ENCODE measurements at places on chromosomes 2 and 18. TPM values are rescaled to one million over a fixed set of nuclear protein-coding genes. Genes with fewer than 3 reads are reported as not detected.

IL1A gene
- total RNA-seq, result 0.11 TPM

OR6B2 gene
- total RNA-seq, result not detected

CDKL4 gene
- total RNA-seq, result not detected

ACMSD gene
- total RNA-seq, result not detected

DNA sequence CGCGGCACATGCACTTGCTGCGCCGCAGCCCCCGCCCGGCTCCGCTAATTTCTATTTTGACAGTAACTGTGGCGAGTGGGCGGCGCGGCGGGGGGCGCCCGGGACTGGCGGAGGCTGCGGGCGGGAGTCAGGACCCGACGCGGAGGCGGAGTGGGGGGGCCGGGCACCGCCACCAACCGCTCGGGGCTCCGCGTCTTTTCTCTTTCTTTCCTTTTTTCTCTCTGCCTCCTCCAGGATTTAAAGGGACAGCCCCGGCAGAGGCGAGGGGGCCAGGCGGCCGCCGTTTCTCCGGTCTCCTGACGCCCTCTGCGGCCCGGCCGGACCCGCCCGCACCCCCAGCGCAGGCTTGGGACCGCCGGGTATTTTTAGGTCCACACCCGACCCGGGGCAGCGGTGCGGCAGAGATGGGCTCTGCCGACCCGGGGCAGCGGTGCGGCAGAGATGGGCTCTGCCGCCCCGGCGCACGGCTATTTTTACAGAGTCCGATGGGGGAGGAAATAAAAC lies 460 bp upstream of the ZBTB7C start:
- H3K36me3 ChIP-seq, result no peaks in the 10 kb centered on the region
- H3K4me1 ChIP-seq, result 0 out of 2 replicates have a peak, but pooled peaks cover 7% of the 10 kb centered on the region
- DNase-seq, result no peak
- peak overlapping the region; percentile 67 for H3K4me3 ChIP-seq
- peaks cover 15% of the 10 kb centered on the region for H3K27me3 ChIP-seq
- H3K27ac ChIP-seq, result no peak overlapping the region

DNA sequence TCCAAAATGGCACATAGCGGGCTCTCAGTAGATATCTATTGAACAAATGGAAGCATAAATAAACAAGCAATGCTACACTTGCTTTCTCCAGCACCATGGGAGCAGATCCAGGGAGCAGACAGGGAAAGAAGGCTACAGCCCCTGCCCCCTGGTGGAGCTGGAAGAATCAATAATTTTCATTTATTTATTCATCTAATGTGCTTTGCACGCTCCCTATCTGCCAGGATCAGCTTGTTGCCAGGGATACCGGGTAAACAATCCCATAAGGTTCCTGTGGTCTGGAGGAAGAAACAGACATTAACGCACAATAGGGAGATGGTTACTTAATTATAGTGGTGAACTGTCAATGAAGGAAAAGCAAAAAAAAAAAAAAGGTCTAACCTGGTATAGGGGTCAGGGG lies 40.1 kb upstream of the CLASP1 start:
- no peak overlapping the region for H3K4me3 ChIP-seq
- H3K36me3 ChIP-seq, result no peaks in the 10 kb centered on the region
- no peaks in the 10 kb centered on the region for H3K27me3 ChIP-seq
- no peak overlapping the region for H3K27ac ChIP-seq

- peak overlapping the region; percentile 60 for H3K4me3 ChIP-seq
- H3K27ac ChIP-seq, result peak overlapping the region; percentile 91
- DNase-seq, result peak; percentile 99
- peaks cover 24% of the 10 kb centered on the region for H3K4me1 ChIP-seq
- no peaks in the 10 kb centered on the region for H3K27me3 ChIP-seq
These were observed 97.2 kb upstream of the ZCCHC2 start for GRCh38 chr18:62425465-62426190.

- no peaks in the 10 kb centered on the region for H3K36me3 ChIP-seq
- no peak overlapping the region for H3K4me3 ChIP-seq
- DNase-seq, result no peak
- H3K4me1 ChIP-seq, result no peaks in the 10 kb centered on the region
- H3K27me3 ChIP-seq, result no peaks in the 10 kb centered on the region
These were observed 157.4 kb downstream of the ASXL3 start for GRCh38 chr18:33735428-33735827.

DNA sequence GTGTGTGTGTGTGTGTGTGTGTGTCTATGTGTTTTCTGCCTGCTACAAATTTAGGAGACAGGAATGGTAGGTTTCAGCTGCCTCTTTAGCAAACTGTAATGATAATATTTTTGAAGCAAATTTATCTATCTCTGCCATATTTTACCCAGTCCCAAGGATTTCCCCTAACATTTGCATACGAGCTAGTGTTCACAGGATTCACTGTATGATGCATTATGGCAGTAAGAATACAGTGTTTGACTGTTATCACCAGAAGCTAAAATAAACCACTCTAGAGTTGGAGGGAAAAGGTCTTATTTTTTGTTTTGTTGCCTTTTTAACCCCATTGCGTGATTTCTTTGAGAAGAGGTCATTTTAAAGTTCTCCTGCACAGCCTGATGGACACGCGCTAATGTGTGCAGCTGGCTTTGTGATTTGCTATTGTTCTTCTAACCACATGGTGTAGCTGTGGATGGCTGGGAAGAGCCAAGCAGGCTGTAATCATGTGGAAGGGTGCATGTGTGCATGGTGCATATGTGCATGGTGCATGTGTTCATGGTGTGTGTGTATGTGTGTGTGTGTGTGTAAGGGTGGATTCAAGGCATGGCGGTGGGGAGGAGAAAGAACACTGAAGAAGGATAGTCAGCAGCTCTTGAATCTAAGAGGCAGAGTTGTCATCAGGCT lies 62.4 kb downstream of the PLB1 start:
- no peak overlapping the region for H3K4me3 ChIP-seq
- H3K27ac ChIP-seq, result no peak overlapping the region
- no peaks in the 10 kb centered on the region for H3K36me3 ChIP-seq
- no peaks in the 10 kb centered on the region for H3K4me1 ChIP-seq

DNA sequence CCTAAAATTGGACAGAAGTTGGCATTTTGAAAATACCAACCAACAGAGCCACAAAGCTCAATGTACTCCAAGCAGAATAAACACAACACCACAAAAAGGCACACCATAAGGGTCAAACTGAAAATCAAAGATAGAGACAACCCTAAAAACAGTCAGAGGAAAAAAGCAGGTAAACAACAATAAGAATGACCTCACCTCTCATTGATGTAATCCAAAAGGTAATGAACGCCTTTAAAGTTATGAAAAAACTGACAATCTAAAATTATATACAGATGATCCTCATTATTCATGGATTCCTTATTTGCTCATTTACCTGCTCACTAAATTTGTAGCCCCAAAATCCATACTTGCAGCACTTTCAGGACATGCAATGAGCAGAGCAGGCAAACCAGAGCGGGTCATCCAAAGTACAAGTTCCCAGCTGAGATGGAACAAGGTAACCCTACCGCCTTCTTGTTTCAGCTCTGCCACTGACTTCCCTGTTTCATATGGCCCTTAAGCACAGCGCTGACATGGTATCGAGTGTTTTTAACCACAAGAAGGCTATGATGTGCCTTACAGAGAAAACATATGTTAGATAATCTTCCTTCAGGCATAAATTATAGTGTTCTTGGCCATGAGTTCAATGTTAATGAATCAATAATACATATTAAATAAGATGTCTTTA lies 17.0 kb downstream of the RTN4 start:
- no peak for DNase-seq
- no peak overlapping the region for H3K4me3 ChIP-seq
- no peaks in the 10 kb centered on the region for H3K36me3 ChIP-seq
- H3K27me3 ChIP-seq, result no peaks in the 10 kb centered on the region

DNA sequence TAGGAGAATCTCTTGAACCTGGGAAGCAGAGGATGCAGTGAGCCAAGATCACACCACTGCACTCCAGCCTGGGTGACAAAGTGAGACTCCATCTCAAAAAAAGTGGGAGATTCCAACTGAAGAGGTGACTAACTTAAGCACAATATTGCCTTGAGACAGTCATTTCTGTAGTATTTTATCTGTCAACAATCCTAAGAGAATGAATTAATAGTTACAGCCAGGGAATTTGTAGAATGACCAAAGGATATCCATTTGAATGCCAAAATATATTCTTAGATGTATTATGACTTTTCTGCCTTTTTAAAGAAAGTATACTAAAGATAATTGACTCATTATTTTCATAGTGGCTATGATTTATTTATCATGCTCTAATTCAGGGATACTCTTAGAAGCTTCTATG lies 40.7 kb upstream of the CCDC150 start:
- H3K36me3 ChIP-seq, result no peaks in the 10 kb centered on the region
- H3K4me1 ChIP-seq, result peaks cover 17% of the 10 kb centered on the region
- no peak overlapping the region for H3K4me3 ChIP-seq
- no peaks in the 10 kb centered on the region for H3K27me3 ChIP-seq
- H3K27ac ChIP-seq, result no peak overlapping the region

DNA sequence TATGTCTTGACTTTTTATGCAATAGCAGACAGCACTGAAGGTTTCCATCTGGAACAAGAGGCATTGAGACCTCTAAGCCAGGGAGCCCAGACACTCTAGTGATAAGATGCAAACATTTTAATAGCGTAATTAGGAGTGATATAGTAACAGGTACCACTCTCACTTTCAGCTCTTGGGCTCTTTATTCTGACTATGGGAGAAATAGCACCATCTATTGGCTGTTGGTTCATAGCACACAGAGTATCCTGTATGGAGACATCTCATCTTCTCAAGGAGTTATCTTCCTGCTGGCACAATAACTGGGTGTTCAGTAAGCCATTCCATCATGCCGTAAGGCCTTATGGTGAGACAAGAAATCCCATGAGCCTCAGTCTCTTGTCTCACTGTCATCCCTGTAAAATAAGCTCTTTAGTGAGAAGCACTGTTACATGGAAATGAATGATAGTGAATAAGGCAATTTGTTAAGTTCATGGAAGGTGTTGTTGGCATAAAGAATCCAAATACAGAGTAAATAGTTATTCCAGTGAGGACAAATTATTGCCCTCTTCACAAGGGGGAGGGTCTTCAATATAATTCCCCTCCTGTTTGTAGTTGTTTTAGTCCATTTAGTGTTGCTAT lies 48.3 kb downstream of the THUMPD2 start:
- DNase-seq, result peak; percentile 66
- no peaks in the 10 kb centered on the region for H3K27me3 ChIP-seq
- no peak overlapping the region for H3K4me3 ChIP-seq
- H3K27ac ChIP-seq, result no peak overlapping the region
- H3K36me3 ChIP-seq, result peaks cover 6% of the 10 kb centered on the region

GRCh38 chr2:189440644-189440946 lies 679 bp upstream of the WDR75 start:
- peak overlapping the region; percentile 86 for H3K4me3 ChIP-seq
- peaks cover 24% of the 10 kb centered on the region for H3K4me1 ChIP-seq
- peak overlapping the region; percentile 62 for H3K27ac ChIP-seq

DNA sequence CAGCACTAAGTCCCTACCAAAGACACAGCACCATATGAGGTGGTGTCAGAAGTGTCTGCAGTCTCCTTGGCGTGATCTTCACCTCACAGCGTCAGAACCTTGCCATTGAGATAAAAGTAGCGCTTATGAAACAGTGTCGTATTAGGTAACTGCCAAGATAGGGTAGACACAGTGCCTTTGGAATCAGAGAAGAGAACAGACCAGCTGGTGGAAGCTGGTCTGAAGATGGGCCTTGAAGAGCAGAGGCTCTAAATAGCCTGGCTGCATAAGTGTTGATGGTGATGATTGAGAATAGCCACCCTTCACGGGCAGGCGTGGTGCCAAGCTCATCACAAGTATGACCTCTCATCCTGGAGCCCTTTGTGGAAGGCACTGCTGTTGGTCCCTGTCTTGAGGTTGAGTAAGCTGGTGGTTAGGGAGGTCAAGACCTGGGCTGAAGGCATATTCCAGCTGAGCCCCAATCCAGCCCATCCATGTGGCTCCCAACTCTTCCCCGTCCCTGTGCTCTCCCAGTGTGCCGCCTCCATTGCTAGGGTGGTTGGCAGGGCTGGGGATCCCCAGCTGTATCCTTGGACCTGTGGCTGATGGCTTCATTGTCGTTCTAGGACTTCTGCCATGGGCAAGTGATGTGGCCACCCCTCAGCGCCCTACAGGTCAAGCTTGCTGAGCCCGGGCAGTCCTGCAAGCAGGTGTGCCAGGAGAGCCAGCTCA lies 187.4 kb downstream of the MGAT5 start:
- H3K27me3 ChIP-seq, result no peaks in the 10 kb centered on the region
- H3K36me3 ChIP-seq, result no peaks in the 10 kb centered on the region
- H3K4me1 ChIP-seq, result peaks cover 18% of the 10 kb centered on the region
- DNase-seq, result no peak
- H3K27ac ChIP-seq, result no peak overlapping the region

DNA sequence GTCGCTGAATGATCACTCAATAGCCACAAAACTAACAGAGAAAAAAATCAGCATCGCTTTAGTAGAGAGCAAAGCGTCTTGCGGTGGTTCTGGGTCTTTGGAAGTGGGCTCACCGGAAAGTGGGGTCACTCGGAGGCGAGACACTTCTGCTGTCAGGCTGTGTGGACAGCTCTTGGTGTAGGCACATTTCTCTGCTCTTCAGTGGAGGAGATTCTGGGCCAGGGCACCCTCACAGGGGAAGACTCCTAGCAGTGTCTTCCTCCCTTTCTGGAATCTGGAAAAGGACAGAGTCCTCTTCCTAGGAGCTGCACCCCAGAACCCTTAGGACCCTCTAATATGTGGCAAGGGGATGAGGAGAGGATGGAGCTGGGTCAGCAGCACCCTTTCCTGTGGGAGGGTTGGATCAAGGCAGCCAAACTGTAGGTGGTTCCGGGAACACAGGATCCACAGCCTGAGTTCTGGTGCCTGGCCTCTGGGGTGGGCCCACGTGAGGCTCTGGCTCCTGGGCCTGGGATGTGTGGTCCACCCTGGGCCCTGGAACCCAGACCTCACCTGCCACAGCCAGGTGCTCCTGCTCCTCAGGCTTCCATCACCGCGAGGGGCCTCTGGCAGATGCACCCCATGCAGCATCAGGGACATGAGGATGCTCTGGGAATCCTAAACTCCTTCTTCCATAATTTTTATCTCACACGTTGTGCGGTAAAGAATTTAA lies 25.1 kb downstream of the GPR35 start:
- DNase-seq, result no peak
- peaks cover 61% of the 10 kb centered on the region for H3K27me3 ChIP-seq
- no peaks in the 10 kb centered on the region for H3K4me1 ChIP-seq
- no peak overlapping the region for H3K27ac ChIP-seq

GRCh38 chr2:17864676-17865075 lies 13.8 kb upstream of the KCNS3 start:
- no peaks in the 10 kb centered on the region for H3K36me3 ChIP-seq
- no peak for DNase-seq
- H3K27ac ChIP-seq, result no peak overlapping the region
- H3K4me3 ChIP-seq, result no peak overlapping the region
- 0 out of 2 replicates have a peak, but pooled peaks cover 3% of the 10 kb centered on the region for H3K27me3 ChIP-seq

DNA sequence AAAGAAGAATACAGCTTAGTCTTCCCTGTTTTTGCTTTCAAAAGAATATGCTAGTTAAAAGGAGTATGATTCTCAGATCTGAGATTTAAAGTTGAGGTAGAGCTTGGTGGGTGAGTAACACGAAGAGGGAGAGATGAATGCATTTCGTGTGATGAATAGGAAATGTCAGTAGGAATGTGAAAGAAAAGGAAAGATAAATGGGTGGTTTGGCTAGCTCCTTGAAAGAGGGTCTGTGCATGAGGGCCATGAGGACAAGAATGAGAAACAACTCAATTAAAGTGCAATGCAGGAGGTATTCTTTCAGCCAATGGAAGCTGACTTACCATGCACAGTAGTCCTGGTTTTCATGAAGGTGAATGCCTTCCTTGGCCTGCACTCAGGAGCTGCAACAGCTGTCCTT lies 248.2 kb downstream of the HNMT start:
- no peak for DNase-seq
- H3K36me3 ChIP-seq, result no peaks in the 10 kb centered on the region
- H3K27me3 ChIP-seq, result no peaks in the 10 kb centered on the region
- no peak overlapping the region for H3K4me3 ChIP-seq
- peaks cover 10% of the 10 kb centered on the region for H3K4me1 ChIP-seq

- peak; percentile 78 for DNase-seq
- H3K27ac ChIP-seq, result peak overlapping the region; percentile 15
- H3K4me3 ChIP-seq, result peak overlapping the region; percentile 4
- no peaks in the 10 kb centered on the region for H3K36me3 ChIP-seq
These were observed 185.1 kb downstream of the MYO3B start for GRCh38 chr2:170362871-170363631.
